Stimulated activated CD4-positive, alpha-beta T cell treated with anti-CD3 and anti-CD28 coated beads, Interleukin-1b, Interleukin-23, amount 100 ng/mL, for 48 hours (primary cell): ENCODE measurements at places on chromosomes 1 and 21.

GRCh38 chr1:185308126-185308525 lies 8.9 kb downstream of the IVNS1ABP start:
- no peak for DNase-seq

GRCh38 chr1:215188302-215188950 lies 105.9 kb downstream of the KCNK2 start:
- no peak for DNase-seq

DNA sequence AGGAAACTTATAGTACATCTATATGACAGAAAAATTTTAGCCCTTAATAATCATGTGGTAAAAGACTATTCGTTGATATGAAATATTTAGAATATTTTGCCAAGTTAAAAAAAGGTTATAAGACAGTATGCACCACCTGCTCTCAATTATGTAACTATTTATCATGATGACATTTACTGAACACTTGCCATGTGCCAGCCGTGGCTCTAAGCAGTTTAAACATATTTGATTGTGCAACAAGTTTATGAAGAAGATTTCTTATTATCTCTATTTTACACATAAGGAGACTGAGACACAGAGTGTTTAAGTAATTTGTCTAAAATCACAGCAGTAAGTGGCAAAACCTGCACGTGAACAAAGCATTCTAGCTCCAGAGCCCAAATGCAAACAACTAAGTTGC lies 199.3 kb upstream of the JUN start:
- no peak for DNase-seq

DNA sequence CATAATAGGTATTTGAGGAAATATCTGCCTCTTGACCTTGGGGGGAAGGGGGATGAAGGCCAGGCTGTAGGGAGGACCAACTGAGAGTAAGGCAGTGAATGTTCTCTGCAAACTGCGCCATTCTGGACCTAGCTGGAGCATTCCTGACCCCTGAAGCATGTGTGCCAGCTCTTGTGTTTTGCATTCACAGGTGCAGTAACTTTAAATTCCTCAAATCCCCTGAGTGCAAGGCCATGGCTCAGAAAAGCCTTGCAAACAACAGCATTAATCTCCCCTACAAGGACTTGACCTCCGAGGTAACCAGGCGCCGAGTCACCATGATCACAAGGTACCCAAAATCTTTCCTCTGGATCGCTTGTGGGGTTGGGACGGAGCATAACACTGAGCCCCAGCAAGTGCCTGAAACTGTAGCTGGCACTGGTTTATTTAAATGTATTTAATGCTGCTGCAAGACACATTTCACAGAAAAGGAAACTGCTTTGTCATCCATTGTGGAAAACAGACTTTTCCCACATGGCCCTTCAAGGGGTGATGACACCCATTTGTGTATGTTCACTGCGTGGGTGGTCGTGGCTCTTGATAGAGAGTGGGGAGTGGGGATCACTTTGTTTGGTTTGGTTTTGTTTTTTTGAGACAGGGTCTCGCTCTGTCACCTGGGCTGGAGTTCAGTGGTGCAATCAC lies 1.7 kb downstream of the MYOCOS start:
- DNase-seq = no peak

DNA sequence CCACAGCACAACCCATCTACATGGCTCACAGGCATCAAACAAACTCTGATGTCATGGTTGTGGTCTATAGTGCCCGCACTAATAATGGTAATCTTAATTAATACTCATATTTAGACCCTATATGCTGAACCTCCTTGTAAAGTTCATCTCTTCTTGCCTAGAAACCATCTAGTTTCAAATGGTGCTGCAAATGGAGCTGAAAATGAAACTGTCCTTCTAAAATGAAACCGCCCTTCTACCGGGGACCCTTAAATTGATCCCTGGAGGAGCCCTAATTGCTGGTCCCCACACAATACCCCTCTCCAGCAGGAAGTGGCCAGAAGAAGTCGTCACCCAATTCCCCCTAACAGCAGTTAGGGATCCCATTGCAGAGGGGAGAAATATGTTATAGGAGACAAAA lies 612.6 kb downstream of the MRPL39 start:
- DNase-seq = no peak
